ENCODE measurements at places on chromosomes 7 and 10. TPM values are rescaled to one million over a fixed set of nuclear protein-coding genes. Genes with fewer than 3 reads are reported as not detected.
A peak's percentile ranks its signal among the peaks of the same experiment; 100 is the strongest.

DNA sequence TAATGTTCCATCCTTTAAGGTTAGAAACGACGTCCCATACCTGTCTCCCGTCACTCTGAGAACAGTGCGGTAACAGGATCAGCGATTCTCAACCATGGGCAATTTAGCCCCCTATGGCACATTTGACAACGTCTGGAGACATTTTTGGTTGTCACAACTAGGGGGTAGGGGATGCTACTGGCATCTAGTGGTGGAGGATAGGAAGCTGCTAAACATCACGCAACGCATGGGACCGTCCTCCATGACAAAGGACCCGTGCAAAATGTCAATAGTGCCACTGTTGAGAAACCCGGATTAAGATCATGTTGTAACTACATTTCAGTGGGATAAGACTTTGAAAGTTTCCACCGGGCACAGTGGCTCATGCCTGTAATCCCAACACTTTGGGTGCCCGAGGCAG, 5.0 kb upstream of the PAXIP1 start:
- H3K36me3 ChIP-seq, result no peaks in the 10 kb centered on the region
- peaks cover 5% of the 10 kb centered on the region for H3K4me1 ChIP-seq
- no peak overlapping the region for H3K4me3 ChIP-seq
- H3K27ac ChIP-seq, result no peak overlapping the region

DNA sequence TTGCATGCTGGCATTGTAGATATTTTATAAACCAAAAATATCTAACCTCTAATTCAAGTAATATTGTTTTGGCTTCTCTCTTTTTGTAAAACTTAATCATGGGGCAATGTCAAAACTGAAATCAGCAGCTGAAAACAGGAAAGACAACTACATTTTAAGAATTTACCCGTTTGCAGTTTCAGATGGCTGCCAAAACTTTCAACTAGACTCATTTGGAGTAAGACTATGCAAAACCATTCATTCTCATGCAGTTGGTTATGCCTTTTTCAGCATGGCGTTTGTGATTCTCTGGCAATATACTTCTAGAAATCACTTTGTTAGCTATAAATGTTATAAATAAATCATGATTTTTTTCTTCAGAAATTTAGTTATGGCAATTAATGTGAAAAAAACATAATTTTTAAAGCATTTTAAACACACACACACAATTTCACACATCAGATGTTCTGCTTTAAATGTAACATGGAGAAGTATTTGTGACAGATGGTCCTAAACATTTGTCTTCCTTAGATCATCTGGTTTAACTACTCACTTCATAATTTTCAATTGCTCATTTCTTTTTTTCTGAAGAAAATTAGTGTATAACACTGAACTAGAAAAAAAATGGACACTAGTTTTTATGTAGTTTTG, 116.4 kb downstream of the ITGB8 start:
- DNase-seq, result no peak
- no peaks in the 10 kb centered on the region for H3K36me3 ChIP-seq
- no peaks in the 10 kb centered on the region for H3K27me3 ChIP-seq
- no peak overlapping the region for H3K27ac ChIP-seq

DNA sequence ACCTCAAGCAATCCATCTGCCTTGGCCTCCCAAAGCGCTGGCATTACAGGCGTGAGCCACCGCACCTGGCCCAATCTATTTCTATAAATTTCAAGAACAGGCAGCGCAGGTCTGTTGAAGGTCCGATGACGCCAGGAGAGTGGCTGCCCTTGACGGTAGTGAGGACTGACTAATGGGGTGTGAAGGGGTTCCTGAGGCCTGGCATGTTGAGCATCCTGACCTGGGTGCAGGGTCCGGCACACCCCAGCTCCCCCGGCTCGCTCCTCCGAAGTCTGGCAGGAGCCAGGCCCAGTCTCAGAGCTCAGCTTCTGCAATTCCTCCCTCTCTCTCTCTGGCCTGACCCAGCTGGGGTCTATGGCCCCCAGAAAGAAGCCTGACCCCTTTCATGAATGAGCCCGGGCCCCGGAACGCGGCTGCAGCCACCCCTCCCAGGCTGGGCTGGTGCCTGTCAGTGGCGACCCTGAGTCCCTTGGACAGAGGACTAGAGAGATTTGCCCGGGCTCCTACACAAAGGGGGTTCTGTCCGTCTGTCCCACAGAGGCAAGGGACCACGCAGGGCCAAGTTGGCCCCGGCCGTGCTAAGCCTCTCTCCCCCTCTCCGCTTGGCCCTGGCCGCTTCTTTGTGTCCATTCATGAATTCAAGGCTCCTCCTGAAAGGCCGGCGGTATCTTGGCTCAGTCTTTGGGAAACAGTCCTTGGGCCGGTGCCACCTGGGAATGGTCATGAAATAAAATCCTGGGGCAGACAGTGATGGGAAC, 18.8 kb downstream of the MMD2 start:
- H3K4me3 ChIP-seq, result no peak overlapping the region
- H3K36me3 ChIP-seq, result peaks cover 15% of the 10 kb centered on the region
- H3K4me1 ChIP-seq, result peaks cover 43% of the 10 kb centered on the region
- DNase-seq, result peak; percentile 57

- no peaks in the 10 kb centered on the region for H3K27me3 ChIP-seq
- H3K4me1 ChIP-seq, result no peaks in the 10 kb centered on the region
- H3K27ac ChIP-seq, result no peak overlapping the region
- no peak for DNase-seq
- no peak overlapping the region for H3K4me3 ChIP-seq
These were observed 418.2 kb upstream of the AKR1E2 start for GRCh38 chr10:4407783-4408182.

DNA sequence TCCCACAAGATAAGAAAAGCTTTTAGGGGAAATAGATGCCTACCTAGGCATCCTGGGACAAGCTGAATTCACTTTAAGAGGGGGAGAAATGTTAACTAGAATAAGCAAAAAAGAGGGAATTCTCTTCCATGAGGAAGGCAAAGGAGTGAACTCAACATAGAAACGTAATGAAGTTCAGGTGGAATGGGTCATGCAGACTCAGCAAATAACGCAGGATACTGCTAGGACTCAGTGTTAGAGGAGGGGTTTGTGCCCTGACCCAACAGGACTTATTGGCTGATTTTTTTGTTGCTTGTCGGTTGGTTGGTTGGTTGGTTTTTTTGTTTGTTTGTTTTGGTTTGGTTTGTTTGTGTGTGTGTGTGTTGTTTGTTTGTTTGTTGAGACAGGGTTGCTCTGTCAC, 9.3 kb downstream of the OR2A14 start:
- DNase-seq, result no peak
- H3K4me3 ChIP-seq, result no peak overlapping the region
- no peaks in the 10 kb centered on the region for H3K4me1 ChIP-seq
- H3K36me3 ChIP-seq, result no peaks in the 10 kb centered on the region
- H3K27me3 ChIP-seq, result no peaks in the 10 kb centered on the region

DNA sequence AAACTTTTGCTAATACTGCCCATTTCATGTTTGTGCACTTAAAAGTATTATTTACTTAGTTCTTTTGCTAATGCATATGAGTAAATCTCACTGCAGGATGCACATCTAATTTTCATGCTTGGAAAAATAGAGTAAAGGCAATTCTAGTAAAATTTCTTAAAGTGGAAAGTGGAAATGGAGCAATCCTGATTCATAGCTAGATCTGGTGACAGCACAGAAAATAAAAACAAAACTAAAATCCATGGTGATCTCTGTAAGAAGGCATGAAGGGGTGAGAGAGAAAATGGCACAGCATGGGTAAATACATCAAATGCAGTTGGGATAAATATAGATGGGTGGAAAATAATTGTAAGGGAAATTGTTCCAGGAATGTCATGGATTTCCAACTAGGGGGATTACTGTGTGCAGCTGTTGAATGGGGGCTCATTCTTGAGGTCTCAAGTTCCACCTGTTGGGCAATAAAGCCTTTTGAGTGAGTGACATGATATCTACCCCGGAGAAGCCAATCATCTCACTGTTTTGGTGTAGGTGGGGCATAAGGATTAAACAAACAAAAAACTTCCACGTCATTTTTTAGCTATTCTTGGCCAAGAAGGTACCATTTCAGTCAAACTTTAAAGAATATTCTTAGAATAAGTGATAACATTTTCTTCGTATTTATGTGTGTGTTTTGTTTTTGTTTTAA, 1.7 kb upstream of the MCU start:
- H3K4me1 ChIP-seq, result peaks cover 5% of the 10 kb centered on the region
- H3K27ac ChIP-seq, result no peak overlapping the region
- no peak overlapping the region for H3K4me3 ChIP-seq

DNA sequence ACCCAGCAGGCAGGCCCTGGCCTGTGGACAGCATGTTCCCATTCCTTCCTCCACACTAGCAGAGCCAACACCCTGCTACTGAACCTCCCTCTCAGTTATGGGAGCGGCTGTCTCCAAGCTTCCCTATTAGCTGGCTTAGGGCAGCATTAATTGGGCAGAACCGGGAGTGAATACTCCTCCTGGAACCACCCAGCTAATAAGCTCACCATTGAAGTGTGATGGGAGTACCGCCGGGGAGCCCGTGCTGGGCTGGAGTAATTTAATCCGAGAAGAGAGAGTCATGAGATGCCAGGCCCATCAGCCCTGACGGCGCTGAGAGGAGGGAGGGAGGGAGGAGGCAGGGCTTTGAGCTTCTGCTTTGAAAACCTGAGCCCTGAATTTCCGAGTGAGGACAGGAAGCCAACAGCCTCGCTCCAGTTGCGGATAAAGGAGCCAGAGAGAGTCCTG, 31.8 kb upstream of the ELFN1 start:
- DNase-seq, result no peak
- H3K27ac ChIP-seq, result no peak overlapping the region
- no peaks in the 10 kb centered on the region for H3K27me3 ChIP-seq
- peaks cover 14% of the 10 kb centered on the region for H3K4me1 ChIP-seq
- H3K4me3 ChIP-seq, result no peak overlapping the region

- H3K27me3 ChIP-seq, result no peaks in the 10 kb centered on the region
- H3K27ac ChIP-seq, result no peak overlapping the region
- H3K36me3 ChIP-seq, result no peaks in the 10 kb centered on the region
- H3K4me3 ChIP-seq, result no peak overlapping the region
These were observed 160.0 kb downstream of the LRRC4 start for GRCh38 chr7:127871226-127871625.

DNA sequence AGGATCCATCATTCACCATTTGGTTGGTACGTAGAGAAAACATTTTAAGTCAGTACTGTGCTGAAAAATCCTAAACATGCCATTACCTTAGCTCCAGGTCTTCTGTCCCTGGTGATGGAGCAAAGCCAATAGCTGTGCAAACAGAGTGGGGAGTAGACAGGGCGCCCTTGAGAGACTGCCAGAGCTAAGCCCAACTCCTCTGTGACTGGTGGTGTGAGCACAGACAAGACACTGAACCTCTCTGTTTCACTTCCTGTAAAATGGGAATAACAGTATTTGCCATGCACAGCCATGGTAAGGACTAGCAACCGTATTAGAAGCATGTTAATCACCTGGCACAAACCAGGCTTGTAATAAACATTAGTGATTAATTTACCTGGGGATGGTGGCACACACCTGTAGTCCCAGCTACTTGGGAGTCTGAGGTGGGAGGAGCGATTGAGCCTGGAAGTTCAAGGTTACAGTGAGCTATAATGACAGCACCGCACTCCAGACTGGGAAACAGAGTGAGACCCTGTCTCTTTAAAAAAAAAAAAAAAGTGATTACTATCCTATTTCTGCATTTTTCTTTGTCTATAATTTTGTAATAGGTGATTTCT, 28.7 kb downstream of the LYZL1 start:
- H3K4me3 ChIP-seq, result no peak overlapping the region
- no peaks in the 10 kb centered on the region for H3K36me3 ChIP-seq
- H3K27me3 ChIP-seq, result peaks cover 2% of the 10 kb centered on the region
- no peak for DNase-seq
- H3K27ac ChIP-seq, result no peak overlapping the region
- H3K4me1 ChIP-seq, result peaks cover 10% of the 10 kb centered on the region

The ZNF273 gene
- total RNA-seq, result 12.2 TPM

The PVRIG gene
- not detected for total RNA-seq

The UBTD1 gene
- total RNA-seq, result 11.3 TPM

The HTR7 gene
- 3.0 TPM for total RNA-seq

Data from spinal cord (tissue), 10 donors.